ENCODE measurements at places on chromosomes 1 and 21.

DNA sequence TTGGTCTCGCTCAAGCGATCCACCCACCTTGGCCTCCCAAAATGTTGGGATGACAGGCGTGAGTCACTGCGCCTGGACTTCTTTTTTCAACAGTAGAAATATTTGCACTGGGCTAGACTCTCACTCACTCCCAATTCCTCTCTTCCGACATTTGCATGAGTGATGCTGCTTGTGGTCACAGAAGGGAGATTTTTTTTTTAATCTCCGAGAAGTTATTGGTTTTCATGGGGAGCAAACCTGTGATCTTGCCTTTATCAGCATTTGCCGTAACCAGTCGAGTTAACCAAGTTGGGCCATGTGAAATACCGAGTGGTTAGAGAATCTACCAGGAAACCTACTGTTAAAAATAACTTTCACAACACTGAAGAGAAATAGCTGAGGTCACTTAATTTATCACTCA is 21.1 kb downstream of the ERG start:
- DNase-seq: peak; percentile 27

DNA sequence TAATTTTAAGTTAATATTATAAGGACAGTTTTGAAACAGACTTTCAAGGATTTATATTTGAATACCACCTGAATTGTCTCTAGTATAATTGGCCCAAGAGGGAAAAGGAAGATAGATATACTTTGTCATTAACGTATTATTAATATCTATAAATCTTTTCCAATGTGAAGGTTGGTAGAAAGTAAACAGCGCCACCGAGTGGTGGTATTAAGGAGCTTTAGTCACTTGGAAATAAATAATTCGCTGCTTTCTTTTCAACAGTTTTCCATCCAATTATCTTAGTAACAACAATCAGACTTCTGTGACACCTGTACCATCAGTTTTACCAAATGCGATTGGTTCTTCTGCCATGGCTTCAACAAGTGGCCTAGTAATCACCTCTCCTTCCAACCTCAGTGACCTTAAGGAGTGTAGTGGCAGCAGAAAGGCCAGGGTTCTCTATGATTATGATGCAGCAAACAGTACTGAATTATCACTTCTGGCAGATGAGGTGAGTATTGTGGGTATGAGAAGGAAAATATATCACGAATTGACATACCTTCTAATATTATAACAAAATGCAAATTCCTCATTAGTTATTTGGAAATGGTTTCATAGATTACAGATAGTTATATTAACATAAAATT is 37.7 kb downstream of the SH3GLB1 start:
- DNase-seq: peak; percentile 42

DNA sequence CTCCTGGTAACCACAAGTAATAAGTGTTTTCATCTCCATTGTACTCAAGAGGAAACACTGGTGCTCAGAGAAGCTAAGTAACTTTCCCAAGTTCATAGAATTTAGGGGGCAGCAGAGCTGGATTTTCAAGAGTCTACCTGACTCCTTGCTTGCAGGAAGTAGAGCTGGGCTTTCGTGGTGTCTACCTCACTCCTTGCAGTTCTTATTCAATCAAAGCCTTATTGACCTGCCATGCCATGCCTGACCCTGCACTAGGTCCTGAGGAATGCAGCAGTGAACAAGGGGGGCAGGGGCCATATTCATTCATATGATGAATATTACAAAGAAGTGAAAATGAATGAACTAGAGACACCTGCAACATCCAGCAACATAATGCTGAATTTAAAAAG is 93.3 kb downstream of the GLIS1 start:
- no peak for DNase-seq

DNA sequence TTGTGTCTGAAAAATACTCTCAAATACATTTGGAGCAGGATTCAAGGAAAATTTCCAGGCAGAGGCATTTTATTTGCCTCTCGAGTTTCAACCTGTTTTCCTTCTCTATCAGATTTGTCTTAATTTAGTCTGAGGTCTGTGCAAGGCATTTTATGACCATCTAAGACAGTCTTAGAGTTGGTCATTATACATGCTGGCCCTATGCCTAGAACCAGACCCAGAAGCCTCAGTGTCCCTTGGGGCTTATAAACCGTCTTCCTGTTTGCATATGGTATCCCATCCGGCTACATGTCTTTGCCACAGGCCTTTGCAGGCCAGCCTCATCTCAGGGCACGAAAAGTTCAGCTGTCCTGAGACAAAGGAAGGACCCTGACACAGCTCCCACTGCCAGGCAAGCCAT is 346.1 kb downstream of the SIPA1L2 start:
- DNase-seq: no peak

GRCh38 chr21:26758083-26758880 is 86.9 kb downstream of the ADAMTS1 start:
- peak; percentile 16 for DNase-seq

- DNase-seq: no peak
Observed at GRCh38 chr21:41511858-41512257, 3.9 kb upstream of the TMPRSS2 start.
